Activated CD4-positive, alpha-beta T cell treated with anti-CD3 and anti-CD28 coated beads, Interleukin-2, amount 50 U/mL, for 16 hours (primary cell): ENCODE measurements at places on chromosomes 6 and 20.
A peak's percentile ranks its signal among the peaks of the same experiment; 100 is the strongest.

DNA sequence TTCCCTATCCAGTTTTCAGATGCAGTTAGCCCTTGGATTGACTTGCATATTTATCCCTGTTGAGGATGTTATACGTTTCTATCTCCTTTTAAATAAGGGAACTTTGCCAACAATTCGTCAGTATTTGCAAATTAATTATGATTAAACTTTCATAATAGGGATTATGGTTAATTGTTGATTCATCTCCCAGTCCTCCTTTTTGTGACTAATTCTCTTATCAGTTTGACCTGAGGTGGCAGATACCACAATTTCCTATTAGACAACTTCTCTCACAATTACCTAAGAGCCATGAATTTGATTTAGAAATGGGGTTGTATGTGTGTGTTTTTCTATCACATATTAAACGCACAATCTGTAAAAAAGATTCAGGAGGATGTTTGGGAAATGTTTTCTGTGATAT lies 172.9 kb downstream of the LAMA2 start:
- no peak for DNase-seq

- DNase-seq, result peak; percentile 74
Measured at GRCh38 chr20:44019638-44020335, 105.1 kb downstream of the TOX2 start.

DNA sequence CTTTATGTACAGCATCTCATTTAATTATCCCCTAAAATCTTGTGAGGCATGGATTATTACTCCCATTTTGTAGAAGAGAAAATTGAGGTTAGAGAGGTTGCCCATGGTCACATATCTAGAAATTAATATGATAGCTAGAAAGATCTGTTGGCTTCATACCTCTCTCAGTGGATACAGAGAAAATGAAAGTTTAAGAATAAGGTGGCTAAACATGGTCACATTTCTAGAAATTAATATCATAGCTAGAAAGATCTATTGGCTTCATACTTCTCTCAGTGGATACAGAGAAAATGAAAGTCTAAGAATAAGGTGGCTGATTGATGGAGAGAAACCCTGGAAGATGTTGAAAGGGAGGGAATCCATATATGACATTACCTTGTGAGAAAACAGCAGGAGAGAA lies 260.7 kb upstream of the MAN1A1 start:
- no peak for DNase-seq

DNA sequence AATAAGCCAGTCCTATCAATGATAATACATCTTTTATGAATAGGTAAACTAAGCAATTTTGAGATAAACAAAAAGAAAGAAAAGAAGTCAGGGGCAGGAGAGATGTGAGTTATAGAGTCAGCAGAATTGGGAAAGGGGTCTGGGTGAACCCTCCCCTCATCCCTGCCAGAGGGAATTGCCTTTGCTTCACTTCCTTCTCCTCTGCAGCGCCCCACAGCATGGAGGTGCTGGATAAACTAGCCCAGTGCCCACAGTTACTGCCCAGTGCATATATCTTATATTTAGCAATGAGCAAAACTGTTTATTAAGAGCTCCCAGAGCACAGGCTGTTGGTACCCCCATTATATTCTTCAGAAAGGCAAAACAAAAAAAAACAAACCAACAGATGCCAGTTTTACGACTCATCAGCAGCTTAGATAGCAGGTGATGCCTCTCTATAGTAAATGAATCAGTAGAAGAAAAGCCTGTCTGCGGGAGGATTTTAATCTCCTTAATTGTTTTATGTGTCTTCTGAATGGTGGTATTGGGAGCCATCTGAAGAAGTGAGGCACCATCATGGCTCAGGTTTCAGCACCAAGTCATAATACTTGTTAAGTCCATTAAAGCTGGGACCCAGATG lies 419.2 kb downstream of the EPM2A start:
- no peak for DNase-seq

DNA sequence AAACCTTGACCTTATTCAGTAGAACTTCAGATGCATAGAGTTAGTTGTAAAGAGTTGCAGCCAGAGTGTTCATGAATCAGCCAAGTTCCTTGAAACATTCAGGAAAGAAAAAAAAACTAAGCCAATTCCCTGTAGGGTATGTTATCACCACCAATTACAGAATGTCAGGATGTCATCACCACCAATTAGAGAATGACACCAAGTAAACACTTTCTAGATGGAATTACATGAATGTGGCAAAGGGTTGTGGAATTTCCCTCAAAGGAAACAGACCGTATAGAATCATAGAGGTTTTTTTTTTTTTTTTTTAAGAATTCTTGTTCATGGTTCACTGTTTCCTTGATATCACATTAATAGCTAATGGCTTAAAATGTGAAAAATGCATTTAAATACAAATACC lies 472.1 kb upstream of the RNF217 start:
- no peak for DNase-seq

DNA sequence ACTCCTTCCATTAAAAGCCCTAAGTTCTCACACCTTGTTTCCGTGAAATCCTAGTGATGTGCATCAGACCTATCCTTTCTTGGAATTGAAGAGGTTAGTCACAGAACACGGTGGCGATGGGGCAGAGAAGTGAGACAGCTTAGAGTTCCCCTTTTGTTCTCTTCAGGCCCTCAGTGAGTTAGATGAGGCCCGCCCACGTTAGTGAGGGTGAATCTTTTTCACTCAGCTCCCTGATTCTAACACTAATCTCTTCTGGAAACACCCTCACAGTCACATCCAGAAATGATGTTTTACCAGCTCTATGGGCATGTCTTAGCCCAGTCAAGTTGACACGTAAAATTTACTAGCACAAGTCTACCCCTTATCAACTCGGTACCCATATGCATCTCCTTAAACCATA lies 172.7 kb upstream of the NOX3 start:
- DNase-seq, result peak; percentile 56

- no peak for DNase-seq
Measured at GRCh38 chr20:32460683-32461320, 102.7 kb downstream of the ASXL1 start.

DNA sequence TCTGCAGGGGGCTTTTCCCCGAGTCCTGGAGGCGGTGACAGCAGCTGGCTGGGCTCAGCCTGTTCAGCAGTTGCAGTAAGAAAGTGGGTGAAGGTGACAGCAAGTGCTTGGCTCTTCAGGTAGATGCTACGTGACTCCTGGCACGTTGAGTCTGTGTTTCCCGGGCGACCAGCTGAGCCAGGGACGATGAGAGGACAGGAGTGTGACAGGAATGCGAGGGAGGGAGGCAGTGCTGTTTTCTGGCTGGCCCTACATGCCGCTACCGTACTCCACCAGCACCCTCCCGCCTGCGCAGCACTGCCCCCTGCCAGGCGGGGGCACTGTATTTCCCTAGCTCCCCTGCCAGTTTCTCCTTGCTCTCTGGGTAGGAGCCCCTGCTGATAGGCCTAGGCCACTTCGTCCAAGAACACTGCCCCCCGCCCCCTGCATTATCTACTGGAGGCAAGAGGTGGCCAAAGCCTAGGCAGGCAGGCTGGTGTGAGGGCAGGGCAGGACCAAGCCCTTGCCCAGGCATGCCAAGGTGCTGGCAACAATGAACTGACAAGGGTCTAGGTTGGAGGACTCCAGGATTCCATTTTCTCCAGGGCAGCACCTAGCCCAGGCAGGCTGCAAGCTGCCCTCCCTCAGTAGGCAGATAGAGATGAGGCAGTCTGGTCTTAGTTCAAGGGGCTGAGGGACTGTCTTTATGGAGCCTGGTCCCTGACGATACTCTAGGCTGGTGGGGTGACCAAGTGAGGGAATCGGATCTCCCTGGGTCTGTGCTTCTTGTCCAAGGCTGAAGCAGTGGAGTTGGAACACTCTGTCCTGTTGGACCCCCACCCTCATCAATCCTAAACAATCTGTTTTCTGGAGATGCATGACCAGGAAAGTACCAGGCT lies 19.2 kb downstream of the MRPS18A start:
- peak; percentile 53 for DNase-seq

- no peak for DNase-seq
Measured at GRCh38 chr20:62905536-62906117, 20.7 kb downstream of the DIDO1 start.

GRCh38 chr6:107670792-107671199 lies 153.3 kb downstream of the SCML4 start:
- peak; percentile 12 for DNase-seq

GRCh38 chr6:134911547-134911946 lies 38.4 kb downstream of the ALDH8A1 start:
- DNase-seq, result no peak
